Stimulated activated CD4-positive, alpha-beta T cell treated with anti-CD3 and anti-CD28 coated beads, TNF-alpha, amount 100 ng/mL, for 24 hours (primary cell): ENCODE measurements at places on chromosomes 12 and 14.

GRCh38 chr12:110677206-110677911 is 11.6 kb downstream of the HVCN1 start:
- no peak for DNase-seq

- no peak for DNase-seq
These were observed 318.5 kb downstream of the ALG10 start for GRCh38 chr12:34340534-34341361.

- no peak for DNase-seq
These were observed 29.5 kb upstream of the RHOJ start for GRCh38 chr14:63174760-63175191.

DNA sequence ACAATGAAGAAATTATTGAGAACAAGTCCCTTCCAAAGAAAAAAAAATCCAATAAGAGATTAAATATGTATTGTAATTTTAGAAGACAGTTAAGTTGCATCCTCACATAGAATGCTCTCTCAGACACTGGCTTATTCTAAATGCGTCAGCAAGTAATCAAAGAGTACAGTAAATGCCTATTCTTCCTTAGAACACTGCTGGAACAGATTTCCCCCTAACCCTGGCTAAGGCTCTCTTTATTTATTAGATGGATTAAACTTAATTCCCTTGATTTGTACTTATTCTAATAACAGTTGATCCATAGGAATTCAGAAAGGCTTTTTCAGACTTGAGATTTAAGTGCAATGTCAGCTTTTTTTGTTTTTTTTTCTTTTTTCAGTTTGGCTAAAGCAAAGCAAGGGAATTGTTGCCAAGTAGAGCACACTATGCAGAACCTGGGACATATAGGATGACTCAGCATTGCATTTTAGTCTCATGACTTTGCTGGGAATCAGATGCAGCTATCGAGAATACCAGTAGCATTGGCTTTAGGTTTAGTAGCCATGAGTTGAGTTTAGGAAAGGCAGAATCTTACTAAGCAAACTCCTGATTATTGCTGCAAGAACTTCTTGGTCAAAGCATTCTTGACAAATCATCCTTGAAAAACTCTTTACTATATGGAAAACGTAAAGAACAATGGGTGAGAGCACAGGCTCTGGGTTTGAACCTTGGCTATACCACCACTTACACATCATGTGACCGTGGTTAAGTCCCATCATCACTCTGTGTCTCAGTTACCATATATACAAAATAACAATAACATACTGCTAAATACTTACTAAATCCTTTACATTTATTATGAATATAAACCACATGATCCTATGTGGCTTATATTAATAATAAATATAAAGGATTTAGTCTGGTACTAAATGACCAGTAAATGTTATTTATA is 26.7 kb downstream of the MED21 start:
- DNase-seq, result no peak
